ENCODE measurements at places on chromosomes 6 and 20.

DNA sequence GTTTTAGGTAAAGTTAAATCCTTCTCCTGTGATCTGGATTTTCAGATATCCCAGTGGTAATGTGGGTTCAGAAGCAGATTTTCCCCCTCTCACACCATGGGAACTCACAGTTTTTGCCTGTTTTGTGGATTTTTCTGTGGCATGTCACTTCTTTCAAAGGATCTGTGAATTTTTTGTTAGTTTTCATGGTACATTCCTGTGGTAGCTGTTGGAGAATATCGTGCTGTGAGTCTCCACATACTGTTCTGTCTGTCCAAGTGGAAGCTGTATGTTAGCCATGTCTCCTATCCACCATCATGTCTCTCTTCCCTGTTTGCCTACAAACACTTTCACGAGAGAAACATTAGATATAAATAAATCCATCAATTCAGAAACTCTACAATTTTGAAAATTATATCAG is 378.7 kb upstream of the ADGRB3 start:
- no peak for DNase-seq

DNA sequence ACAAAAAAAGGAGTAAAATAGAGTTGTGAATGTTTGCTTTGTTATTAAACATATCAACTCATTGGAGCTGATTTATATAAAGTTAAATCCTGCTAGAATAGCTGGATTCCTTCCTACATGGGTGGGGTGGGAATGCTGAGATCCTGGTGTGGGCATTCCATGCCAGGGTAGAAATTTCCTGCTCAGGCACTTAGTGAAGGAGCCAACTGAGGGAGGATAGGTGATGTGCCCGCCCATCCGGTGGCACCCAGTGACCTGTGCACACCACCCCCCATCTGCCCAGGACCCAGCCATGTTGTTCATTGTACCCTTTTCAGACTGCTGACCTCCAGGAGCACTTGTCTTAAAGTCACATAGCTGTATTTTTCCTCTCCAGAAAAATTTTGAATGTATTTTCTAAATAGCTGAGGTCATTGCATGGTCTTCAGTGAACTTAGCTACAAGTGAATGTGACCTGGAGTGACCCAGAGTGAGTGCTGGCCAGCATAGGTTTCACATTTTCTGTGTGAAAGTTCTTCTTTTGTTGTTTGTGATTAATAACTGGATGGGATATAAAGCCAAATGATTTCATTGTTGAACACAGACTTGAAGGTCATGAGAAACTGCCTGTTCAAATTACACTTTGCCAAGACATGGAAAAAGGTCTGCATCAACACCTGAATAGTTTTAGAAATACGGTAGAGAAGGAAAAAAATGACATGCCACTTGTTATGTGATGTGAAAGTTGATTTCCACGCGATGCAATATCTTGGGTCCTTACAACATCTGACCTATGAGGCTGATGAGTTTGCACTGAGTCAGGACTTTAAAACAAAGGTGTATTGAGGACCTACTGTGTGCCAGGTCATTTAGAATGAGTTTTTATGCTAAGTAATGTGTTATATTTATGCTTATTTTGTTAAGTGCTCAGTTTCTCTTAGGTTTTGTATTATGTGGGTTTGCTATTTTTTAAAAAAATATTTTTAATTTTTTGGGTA is 77.2 kb downstream of the UTRN start:
- DNase-seq = no peak

DNA sequence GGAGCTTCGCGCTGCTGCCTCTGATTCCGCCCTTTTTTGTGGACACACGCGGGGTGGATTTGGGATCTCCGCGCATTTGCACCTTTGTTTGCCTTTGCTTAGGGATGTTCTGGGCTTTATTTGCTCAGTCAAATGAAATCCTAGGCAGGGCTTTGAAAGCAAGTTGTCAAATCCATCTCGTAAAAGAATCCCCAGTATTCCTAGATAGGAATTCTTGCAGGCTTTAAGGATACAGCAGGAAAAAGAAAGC is 453 bp downstream of the CEP57L1 start:
- DNase-seq = no peak

- DNase-seq = no peak
These were observed 36.7 kb upstream of the CHD6 start for GRCh38 chr20:41654884-41655283.

DNA sequence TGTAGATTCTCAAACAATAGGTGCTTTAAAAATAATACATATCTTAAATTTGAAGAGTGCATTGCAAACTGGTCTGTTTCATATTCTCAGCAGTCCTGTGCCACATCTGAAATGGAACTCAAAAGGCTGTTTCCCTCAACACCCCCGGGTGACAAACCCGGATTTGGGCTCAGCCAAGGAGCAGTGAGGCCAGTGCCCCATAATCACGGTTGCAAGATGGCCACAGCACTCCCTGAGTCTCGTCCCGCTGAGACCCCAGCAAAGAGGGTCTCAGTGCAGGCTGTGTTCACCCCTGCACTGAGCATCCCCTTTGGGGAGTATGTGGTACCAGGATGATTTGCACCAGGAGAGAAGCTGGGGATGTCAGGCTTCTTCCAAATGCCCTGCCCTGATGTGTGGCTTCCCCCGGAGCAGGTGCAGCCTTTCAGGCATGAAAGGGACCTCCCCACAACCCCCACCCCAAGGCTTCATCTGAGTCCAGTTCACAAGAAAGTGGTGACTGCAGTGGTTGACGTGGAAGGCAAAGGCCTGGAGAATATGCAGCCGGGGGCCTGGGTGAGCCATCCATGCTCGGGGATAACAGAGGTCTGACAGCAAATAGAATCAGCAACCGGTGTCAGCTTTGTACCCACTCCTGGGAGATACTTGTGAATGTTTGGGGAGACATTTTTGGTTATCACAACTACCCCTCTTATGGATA is 202.9 kb downstream of the SYNDIG1 start:
- no peak for DNase-seq

DNA sequence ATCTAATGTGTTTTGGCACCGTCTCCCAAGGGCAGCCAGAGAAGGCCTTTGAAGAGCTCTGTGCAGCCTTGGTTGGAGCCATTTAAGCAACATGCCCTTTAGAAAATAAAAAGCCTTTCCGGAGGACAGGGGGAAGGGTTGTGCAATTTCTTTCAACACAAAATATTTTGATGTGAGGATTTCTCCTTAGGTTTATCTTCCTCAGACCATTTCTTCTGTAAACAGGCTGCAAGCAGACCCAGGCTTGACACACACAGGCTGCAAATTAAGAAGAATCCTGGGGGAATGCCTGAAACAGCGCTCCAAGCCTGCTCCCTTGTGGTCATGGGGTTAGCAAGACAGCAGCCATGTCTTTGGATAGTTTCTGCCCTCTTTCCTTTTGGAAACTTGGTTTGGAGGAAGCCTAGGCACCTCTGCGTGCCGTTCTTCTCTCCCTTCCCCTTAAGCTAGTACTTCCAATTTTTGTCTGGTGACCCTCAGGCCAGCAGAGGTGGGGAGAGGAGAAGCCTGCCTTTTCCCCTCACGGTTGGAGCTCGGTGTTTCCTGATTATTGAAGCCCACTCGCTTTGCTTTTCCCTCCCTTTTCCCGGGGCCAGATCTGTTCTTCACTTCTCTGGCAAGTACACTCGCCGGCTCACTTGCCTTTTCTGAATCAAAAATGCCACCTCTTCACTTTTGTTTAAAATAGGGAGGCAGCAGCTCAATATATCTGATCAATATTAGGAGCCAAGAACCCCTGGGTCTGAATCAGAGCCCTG is 39.6 kb upstream of the NOX3 start:
- no peak for DNase-seq

DNA sequence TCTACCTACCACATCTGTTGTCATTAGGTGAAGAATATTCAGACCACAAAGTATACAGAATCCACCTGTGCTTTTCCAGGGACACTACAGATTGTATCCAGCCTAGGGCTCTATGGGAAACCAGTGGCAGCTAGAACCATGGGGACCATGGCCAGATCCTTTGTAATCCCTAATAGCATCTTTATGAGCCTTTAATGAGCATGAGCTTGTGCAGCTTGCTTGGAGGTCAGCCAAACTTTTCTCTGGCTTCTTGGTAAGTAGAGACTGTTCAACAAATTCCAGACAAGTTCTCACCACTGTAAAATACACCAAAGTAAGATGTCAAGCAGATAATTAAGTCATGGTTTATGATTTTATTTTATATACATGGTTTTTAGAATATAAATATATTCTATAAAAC is 301.6 kb upstream of the ADGRB3 start:
- DNase-seq = no peak

DNA sequence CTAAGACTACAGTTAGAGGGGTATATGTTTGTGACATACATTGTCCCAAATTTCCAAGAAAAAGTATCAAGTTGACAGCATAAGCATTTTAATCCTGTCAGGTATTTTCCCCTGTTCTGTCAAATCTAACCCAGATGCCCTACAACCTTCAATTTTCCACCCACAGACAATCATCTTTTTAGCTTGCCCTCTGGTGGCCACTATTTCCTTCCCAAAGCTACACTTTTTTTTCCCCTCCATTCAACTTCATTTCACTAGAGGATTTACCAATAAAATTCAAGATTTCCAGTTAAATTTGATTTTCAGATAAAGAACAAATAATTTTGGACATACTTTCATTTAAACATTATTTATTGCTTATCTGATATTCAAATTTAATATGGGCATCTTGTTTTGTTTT is 286.6 kb downstream of the TENT5A start:
- DNase-seq = no peak

DNA sequence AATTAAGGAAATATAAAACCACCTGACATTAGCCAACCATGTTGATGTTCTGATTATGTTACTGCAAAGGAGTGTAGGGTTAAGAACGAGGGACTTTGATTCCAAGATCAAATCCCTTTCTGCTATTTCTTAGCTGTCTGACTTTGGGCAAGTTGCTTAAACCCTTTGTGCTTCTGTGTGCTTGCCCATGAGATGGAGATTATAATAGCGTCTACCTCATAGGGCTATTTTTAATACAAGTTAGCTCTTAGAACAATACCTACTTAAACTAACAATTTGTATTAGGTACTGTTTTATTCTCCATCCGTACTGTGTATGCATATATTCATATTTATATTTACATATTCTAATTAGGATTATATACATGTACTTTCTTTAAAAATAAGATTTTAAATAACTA is 263.8 kb downstream of the ESR1 start:
- no peak for DNase-seq

DNA sequence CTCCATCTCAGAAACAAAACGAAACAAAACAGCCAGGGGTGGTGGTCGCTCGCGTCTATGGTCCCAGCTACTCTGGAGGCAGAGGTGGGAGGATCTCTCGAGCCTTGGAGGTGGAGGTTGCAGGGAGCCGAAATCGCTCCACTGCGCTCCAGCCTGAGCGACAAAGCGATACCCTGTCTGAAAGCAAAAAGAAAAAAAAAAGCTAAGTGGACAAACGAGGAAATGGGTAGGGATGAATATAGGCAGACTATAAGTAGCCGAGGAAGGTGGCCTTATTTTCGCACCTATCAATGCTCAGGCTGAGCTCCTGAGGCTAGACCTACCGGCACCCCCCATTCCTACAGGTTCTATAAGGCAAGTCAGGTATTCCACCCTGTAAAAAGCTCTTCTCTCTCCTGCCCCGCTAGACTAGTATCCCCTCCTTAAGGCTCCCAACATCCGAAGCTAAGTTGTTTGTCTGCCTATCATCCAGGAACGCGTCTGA is 650 bp upstream of the CASP8AP2 start:
- peak; percentile 43 for DNase-seq

DNA sequence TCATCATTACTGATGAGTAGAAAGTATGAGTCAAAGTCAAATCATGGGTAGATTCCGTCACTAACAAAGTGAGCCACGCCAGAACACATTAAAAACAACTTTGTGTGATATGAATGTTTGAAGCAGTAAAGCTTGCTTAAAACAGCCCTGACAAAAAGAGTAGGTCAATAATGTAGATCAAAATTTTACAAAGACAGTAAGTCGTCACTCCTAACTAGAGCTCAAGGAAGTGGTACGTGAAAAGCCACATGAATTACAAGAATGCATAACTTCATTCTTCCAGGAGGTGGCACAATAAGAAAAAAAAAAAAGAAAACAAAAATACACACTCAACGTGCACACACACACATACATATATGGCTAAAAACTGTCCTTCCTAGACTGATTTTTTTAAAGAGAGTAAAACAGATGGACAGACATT is 69.9 kb downstream of the HACE1 start:
- peak; percentile 17 for DNase-seq

GRCh38 chr20:10282979-10283456 is 64.4 kb downstream of the SNAP25 start:
- DNase-seq = no peak

DNA sequence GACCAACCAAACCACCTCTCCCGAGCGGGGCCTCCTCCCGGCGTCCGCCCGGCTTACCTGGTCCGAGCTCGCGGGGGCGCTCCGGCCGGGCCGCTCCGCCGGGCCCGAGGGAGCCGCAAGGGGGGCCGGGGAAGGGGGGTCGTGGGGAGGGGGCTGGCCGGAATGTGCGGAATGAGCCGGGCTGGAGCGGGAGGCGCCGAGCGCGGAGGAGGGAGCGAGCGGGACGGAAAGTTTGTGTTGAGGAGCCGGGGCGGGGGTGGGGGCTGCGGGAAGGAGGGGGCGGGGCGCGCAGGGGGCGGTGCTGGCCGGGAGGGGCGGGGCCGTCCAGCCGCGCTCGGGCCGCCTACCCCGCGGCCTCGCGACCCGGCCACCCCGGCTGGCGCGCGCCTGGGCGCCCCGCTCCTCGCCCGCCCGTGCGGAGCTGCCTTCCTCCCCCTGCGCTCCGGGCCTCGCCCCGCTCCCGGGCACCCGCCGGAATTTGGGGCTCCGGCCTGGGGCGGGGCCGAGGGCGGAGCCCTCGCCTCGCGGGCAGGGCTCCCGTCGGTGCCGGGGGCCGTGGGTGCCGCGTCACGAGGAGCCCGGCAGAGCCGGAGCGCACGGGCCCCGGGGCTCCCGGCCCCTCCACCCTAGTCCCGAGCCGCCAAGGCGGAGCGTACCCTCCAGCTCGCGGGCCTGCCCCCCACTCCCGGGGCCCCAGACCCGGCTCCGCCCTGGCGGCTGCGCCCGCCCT is at the start of gene TEAD3:
Gene TEAD3 (minus strand): TSS at position 239 of the 730 bp plus-strand sequence.
- peak; percentile 33 for DNase-seq

DNA sequence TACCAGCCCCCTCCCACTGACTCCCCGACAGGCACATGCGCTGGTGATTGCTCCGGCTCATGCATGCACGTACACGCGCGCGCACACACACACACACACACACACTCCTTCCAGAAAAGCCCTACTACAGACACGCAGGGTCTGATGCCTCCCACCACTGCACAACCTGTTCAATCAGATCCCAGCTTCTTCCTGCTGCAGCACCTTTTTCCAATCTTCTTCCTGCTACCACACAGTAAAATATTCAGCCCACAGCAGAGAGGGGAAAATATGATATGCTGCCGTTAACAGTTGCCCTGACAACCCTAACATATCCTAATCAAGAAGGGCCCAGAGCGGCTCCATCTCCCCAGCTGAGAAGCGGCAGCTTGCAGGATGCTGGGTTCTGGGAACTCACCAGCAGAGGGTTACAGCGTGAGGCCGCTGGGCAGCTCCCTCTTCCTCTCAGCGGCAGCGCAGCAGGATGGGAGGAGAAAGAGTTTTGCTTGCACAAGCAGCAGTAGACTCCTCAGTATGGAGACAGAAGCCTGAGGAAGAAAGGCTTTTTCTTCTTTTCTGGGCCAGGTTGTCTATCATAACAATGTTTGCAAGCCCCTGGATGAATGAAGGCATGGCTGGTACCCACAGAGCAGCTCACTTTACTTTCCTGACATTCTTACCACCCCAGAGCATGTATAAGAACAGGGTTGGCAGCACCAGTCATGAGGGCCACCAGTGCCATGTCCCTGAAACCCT is 23.9 kb downstream of the MAP7 start:
- peak; percentile 53 for DNase-seq

- no peak for DNase-seq
These were observed 75.1 kb downstream of the IRAK1BP1 start for GRCh38 chr6:78942446-78942845.

GRCh38 chr6:34585512-34586061 is 29.5 kb upstream of the SPDEF start:
- no peak for DNase-seq

All from activated CD4-positive, alpha-beta T cell treated with anti-CD3 and anti-CD28 coated beads, Interleukin-2, amount 10 ng/mL, durations not matched to agents 7 days and 5 days (primary cell).